ENCODE measurements at places on chromosomes 12 and 14.
A peak's percentile ranks its signal among the peaks of the same experiment; 100 is the strongest.

GRCh38 chr14:75044322-75044721 lies 6.9 kb downstream of the MLH3 start:
- DNase-seq, result no peak

DNA sequence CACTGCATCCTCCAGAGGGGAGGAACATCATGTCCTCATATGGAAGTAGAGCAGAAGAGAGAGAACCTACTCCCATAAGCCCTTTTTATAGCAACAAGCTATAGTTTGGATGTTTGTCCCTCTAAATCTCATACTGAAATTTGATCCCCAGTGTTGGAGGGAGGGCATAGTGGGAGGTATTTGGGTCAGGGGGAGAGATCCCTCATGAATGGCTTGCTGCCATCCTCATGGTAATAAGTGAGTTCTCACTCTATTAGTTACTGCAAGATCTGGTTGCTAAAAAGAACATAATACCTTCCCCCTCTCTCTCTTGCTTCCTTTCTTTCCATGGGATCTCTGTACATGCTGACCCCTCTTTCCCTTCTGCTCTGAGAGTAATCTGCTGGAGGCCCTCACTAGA lies 93.9 kb downstream of the RPAP3 start:
- DNase-seq, result no peak

- DNase-seq, result no peak
Measured at GRCh38 chr12:50099302-50100008, 4.4 kb upstream of the GPD1 start.

- DNase-seq, result no peak
Measured at GRCh38 chr12:57456737-57457490, 1.8 kb downstream of the INHBE start.

GRCh38 chr12:109673884-109674283 lies 39.7 kb upstream of the FAM222A start:
- no peak for DNase-seq

- DNase-seq, result no peak
Measured at GRCh38 chr12:21546716-21547115, 20.6 kb downstream of the SPX start.

GRCh38 chr12:121190523-121191031 lies 19.4 kb upstream of the P2RX4 start:
- no peak for DNase-seq

- DNase-seq, result no peak
Measured at GRCh38 chr12:91384806-91385205, 202.2 kb upstream of the DCN start.

DNA sequence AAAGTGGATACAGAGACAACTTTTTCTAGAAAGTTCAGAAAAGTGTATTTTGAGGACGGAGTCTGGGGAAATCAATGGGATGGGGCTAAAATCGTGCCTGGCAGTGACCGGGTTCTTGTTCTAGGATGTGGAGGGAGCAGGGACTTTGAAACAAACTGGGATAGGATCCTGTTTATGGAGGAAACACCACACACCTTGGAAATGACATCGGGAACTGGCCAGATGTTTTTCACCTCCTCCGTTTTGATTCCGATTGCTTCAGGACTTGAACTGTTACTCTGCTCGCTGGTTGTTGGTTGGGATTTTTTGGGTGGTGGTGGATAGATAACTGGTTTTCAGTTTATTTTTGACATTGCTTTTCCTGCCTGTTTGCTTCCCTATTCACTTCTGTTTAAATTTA lies 506 bp downstream of the EMP1 start:
- no peak for DNase-seq

DNA sequence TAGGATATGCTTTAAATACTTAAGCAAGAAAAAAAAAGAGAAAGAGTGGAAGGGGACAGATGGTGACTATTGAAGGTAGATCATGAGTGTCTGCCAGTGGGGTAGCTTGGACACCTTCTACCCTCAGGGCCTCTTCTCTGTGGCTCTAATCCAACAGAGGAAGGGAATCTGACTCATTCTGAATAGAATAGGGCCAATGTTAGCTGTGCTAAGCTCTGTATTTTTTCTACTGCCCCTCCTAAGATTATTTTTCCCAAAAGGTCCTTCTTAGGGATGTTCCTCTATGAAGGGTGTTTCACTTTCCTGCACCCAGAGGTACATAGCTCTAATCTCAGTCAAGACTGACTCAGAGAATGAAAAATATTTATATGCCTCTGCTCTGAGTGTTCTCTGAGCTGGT lies 25.6 kb downstream of the UNC79 start:
- DNase-seq, result no peak

DNA sequence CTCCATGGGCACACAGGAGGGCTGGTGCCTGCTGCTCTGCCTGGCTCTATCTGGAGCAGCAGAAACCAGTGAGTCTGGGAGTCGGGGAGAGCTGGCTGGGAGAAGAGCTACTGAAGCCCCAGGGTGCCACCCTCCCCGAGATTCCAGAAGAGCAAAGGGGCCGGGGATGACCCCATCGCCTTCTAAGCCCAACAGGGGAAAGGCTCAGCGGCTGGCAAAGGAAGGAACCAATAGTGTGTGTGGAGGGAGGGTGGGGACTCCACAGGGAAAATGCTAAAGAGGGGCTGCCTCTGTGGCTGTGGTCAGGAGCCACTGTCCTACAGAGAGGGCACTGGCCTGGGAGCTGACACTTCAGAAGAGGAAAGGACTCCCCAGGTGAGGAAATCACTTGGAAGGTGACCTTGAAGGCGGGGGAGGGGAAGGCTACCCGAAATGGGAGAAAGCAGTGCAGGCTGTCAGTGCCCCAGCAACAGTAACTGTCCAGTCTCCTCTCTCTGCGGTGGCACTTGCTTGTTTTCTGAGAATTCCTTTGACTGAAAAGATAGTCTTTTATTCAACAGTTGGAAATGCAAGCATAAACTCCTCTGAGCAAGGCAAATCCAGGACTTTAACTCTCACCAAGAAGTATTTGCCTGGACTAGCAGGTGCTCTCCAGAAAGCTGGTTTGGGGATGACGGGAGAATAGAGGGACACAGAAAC lies 552 bp downstream of the TAPBPL start:
- peak; percentile 54 for DNase-seq

DNA sequence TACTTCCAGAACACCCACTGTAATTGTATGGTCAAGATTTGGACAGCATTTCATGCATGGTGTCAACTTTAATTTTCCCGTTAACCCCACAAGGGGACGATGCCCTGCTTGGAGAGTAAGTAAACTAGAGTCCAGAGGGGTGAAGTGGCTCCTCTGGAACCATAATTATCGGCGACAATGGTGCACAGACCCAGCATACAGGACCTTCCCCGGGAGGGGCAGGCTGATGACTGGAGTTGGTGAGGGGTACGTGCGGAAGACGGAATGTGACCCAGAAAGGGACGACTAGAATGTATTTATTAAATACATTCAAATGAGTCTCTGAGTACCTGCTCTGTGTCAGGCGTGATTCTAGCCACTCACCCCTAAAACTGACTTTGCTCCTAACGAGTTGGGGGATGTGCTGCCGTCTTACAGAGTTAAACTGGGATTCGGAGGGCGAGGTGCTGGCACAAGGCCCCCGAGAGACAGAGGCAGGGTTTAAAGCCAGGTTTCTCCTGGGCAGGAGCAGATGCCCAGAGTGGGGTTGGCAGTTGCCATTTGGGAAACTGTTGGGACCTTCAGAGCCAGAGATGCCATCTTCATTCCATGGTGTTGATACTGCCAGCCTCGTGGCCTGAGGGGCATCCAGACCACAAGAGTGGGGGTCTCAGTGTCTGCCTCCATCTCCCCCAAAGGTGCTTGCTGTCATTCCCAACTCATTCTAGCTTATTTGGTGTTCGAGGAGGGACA lies 10.9 kb downstream of the RTL1 start:
- DNase-seq, result no peak

GRCh38 chr12:31006416-31007152 lies 67.1 kb upstream of the DDX11 start:
- DNase-seq, result no peak

DNA sequence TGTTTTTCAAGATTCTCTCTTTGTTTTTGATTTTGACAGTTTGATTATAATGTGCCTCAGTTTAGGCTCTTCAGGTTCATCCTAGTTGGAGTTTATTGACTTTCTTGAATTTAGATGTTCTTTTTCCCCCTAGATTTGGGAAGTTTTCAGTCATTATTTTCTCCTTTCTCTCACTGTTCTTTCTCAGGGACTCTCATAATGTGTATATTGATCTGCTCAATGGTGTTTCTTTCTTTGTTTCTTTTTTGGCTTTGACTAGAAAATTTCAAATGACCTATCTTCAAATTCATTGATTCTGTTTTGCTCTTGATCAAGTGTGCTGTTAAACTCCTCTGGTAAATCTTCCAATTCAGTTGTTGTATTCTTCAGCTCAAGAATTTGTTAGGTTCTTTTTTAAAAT lies 108.3 kb downstream of the RGS6 start:
- DNase-seq, result no peak

DNA sequence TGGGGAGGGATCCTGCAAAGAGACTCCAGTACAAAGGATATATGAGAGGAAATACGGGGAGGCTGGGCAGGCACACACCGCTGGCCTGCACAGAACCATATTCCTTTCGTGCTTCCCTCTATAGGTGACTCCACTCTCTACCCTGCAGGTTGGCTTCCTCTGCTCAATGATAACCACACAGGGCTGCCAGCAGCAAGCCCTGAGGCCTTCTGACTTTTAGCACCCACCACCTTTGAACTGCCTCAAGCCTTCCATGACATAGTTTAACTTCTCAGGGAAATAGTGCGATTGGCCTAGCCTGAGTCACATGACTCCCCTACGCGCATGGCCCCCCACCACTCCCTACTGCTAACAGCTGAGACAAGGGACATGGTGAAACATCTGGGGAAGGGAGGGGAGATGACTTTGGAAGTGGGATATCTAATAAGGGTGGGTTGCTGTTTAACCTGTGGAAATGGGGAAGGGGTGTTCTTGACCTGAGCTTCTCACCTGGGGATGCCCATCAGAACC lies 3.0 kb upstream of the FOXN3 start:
- DNase-seq, result no peak

DNA sequence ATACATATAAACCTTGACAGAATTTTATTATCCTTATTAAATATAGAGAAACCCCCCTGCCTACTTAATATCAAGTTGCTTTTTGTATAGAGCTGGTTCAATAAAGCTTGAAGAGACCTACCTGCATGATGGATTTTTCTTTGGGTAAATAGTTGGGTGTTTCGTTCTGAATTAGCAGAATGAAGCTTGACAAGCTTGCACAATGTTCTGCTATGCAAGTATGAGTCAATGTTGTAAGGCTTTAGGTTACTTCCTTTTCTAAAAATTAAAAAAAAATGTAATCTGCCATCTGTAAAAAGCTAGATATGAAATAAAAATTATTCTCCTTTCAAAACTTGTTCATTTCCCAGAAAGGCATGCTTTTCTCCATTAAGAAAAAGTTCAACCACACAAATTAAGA lies 1662.6 kb upstream of the SEL1L start:
- DNase-seq, result no peak

GRCh38 chr14:101965770-101966722 lies 1.7 kb downstream of the DYNC1H1 start:
- no peak for DNase-seq

GRCh38 chr14:96051642-96052540 lies 12.7 kb downstream of the C14orf132 start:
- DNase-seq, result no peak

DNA sequence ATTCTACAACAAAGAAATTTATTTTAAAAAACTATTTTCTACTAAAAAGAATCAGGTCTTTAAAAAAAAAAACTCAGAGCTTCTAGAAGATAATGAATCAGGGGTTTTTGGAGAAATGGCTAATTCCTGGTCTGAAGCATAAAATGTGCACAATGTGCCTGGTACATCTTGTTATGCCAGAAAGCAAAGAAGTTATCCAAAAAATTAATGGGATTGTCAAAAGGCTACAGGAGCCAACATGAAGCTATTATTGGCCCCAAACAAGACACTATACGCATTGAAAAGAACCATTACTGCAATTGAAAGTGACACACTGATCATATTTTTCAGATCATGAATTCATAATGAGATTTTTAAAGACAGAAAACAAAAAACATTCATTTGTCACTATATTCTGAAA lies 19.3 kb upstream of the TUBA1A start:
- no peak for DNase-seq

GRCh38 chr12:111870216-111870615 lies 28.2 kb downstream of the MAPKAPK5 start:
- DNase-seq, result no peak

GRCh38 chr12:34301251-34302130 lies 279.2 kb downstream of the ALG10 start:
- no peak for DNase-seq

DNA sequence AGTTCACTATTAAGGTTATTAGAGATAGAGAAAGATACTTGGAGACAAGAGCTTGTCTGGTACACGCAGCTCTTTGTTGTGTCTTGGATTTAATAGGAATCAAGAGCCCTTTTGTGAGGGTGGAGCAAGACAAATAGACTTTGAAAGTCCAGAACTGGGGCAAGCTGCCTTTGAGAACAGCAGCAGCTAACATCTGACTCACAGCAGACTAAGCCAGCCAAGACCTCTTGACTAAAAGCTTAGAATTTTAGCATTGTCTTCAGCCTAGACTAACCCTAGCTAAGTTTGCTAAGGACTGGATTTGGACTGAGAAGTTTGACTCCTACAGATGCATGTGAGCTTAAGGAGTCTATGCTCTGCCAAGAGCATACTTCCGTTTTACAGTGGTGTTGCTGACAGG lies 201.9 kb upstream of the RBM19 start:
- no peak for DNase-seq

DNA sequence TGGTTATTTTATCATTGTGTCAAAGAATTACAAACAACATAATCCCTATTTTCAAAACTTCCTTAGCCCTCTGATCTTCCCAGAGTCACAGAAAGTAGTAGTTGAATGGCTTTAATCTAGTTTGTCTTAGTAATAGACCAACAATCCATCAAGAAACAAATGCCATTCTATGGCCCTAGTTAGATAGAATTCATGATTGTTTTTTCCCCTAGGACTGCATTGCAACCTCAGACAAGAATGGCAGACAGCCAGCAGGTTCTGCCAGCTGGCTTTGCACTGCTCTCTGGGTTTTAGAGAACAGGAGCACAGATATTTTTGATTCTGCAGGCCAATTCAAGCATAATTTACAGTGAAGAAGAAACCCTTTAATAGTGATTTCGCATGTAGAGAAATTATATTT lies 33.8 kb downstream of the SYT1 start:
- peak; percentile 70 for DNase-seq

DNA sequence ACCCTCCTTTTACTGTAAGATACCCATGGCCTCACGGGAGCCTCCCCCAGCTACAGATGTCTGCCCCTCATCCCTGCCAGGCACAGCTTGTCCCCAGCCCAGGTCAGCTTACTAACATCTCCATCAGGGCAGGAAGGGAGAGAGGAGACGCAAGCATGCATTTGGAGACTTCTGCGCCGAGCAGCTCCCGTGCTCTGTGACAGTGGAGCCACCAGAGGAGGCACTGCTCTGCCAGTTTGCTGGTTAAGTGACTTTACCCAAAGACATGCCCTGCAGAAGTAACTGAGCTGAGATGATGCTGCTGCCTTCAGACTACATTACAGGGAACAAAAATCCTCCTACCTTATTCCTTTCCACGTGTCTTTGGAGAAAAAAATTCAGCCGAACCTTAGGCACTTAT lies 133.4 kb downstream of the ESRRB start:
- peak; percentile 35 for DNase-seq

GRCh38 chr12:102602521-102602920 lies 122.2 kb upstream of the IGF1 start:
- no peak for DNase-seq

- DNase-seq, result peak; percentile 17
Measured at GRCh38 chr12:92912052-92912451, 17.0 kb downstream of the EEA1 start.

- peak; percentile 7 for DNase-seq
Measured at GRCh38 chr12:116455540-116456329, 103.4 kb upstream of the MAP1LC3B2 start.

- no peak for DNase-seq
Measured at GRCh38 chr12:90672081-90672480, 282.9 kb downstream of the CCER1 start.

GRCh38 chr12:98909746-98910145 lies 264.7 kb downstream of the APAF1 start:
- DNase-seq, result no peak
